Substantia nigra (tissue), 51 donors: ENCODE measurements at places on chromosomes 7 and 10.

- DNase-seq, result no peak
These were observed 61.9 kb downstream of the BTRC start for GRCh38 chr10:101415884-101416283.

- no peak for DNase-seq
These were observed 20.3 kb upstream of the IGF2BP3 start for GRCh38 chr7:23490357-23491135.

- DNase-seq, result no peak
These were observed 642.5 kb downstream of the ACTR3B start for GRCh38 chr7:153401795-153402720.

- no peak for DNase-seq
These were observed 12.0 kb upstream of the RHOBTB1 start for GRCh38 chr10:60955957-60956425.

DNA sequence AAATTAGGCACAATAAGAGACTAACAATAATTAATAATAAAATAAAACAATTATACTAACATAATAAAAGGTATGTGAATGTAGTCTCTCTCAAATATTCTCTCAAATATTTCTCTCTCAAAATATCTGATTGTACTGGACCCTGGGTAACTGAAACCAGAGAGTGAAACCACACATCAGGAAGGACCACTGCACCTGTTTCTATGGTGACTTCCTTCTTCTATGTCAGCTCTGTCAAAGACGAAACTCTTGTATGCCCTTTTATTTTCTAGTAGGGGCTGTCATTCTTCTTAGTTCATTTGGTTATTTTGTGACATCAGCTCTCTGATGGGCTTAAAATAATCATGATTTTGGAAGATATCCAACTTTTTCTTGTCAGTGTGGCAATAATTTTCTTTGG lies 428.0 kb upstream of the TPK1 start:
- no peak for DNase-seq

GRCh38 chr7:142696456-142697179 lies 52.7 kb upstream of the PRSS1 start:
- DNase-seq, result no peak

GRCh38 chr10:47123716-47124288 lies 176.2 kb upstream of the GDF10 start:
- DNase-seq, result no peak

- no peak for DNase-seq
These were observed 335.8 kb upstream of the MKI67 start for GRCh38 chr10:128461991-128462390.

- DNase-seq, result no peak
These were observed 51.2 kb upstream of the NXPH1 start for GRCh38 chr7:8382004-8382730.

DNA sequence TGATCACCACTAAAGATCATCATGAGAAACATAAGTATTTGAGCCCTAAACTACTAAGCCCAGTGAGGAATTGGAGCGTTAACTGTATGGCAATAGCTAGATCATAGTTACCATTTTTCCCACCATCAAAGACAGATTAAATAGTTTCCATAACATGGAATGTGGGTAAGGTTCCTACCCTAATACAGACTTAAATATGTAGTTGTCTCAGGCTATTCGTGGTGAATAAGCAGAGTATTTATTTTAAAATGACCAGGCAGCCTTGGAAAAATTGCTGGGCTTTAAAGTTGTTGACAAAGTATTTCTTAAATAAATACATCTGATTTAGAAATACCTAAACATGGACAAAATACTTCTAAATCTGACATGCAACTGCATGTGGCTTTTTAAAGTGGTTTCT lies 106.8 kb downstream of the NT5C2 start:
- DNase-seq, result no peak
